COLO829 (cell line): ENCODE measurements at places on chromosomes 1 and 21.

DNA sequence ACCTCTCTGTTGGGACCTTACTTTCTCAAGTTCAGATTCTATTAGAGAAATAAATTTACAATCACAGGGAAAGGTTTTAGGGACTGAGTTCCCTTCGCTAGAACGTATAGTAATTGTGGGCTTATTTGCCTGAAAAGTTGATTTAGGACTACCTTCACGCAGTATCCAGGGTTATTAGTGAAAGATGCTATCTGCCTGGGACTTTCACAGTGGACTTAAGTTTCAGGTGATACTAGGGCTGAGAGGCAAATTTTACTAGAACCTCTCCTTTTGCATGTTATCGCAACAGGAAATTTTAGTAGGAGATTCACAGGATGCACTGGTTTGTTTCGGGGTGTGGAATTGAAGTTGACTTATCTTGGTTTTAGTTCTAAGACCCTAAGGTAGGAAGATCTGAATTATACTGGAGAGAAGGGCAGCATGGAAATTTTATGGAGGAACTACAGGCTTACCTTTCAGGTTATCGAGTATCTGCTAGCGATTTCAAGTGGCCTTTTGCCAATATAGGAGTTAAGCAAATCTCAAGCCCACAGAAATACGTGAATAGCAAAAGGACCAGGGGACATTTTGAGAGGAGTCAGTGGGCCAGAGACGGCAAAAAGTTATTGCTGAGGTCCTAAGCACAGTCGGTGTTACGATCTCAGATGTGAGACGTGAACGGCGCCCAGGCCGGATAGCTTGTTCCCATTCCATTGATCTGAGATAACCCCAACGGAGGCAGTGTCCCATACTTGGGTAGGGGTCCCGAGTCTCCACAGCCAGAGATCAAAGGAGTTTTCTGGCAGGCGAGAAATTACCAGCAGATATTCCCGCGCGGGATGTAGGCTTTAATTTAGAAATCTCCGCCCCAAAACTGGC is 723 bp upstream of the GNAI3 start:
- no peak for DNase-seq

DNA sequence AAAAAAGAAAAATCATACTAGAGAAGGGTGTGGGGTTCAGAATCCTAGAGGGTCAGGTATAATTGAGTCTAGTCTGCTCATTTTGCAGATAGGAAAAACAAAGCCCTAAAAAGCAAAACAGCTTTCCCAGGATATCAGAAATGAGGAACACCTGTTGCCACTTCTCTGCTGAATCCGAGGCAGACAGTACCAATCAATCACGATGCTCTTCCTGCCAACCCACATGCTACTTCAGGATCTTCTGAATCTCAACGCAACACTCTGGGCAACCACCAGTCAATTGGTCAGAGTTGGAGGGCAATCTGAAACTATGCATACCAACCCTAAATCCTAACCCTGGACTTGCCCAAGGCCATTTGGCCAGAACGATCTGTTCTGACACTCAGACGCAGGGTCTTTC is 128.3 kb downstream of the EPHB2 start:
- no peak for DNase-seq

- DNase-seq: no peak
Measured at GRCh38 chr1:245779797-245780755, 625.3 kb downstream of the KIF26B start.

DNA sequence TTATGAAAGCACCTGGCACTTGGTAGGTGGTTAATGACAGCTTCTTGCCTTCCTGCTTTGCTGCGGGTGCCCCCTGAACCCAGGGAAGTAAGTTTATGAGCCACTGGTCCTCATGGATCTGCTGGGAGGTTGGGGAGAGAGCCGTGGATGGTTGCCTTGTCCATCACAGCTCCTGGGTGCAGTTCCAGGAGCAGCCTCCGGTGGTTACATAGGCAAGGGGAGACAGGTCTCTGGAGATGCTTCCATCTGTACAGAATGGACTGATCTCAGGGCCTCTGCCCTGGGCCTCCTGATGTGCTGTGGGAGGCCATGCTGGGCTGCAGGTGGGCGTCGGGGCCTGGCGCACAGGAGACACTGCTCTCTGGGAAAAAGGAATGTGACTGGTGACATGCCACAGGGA is 31.6 kb upstream of the ARHGEF10L start:
- no peak for DNase-seq

DNA sequence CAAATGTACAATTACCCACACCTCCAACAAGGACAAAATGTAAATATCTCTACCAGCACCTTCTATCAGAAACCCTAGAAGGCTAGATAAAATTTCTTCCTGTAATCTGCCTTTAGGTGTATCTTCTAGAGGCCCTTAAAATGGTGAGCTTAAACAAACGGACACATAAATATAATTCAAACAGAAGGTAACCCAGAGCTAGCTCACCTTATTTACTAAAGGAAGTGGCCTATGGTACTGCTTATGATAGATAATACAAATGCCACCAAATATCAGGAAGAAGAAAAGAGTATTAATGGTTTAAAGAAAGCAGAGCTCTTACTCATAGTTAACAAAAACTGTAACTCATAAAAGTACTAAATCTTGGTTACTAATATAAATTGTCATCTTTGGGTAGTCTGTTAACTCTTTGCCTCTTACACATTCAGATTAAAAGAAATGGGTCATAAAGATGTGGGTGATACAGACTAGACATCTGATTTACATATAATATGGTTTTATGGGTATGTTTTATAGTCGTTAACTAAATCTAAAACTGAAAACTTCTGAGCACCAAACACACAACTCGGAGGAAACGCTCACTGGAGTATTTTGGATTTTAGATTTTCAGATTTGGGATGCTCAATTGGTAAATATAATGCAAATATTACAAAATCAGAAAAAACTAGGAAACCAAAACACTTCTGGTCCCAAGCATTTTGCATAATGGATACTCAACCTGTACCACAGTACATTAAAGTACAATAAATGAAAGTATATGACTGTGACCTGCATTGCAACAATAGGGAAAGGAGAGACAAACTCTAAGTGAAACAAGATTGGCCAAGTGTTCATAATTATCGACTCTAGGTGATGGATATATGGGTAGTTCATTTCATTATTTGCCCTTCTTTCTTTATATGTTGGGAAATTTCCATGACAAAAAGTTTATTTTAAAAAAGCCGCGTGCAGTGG is 23.2 kb downstream of the TRIT1 start:
- no peak for DNase-seq

GRCh38 chr1:47937586-47938254 is 59.5 kb downstream of the TRABD2B start:
- DNase-seq: no peak

DNA sequence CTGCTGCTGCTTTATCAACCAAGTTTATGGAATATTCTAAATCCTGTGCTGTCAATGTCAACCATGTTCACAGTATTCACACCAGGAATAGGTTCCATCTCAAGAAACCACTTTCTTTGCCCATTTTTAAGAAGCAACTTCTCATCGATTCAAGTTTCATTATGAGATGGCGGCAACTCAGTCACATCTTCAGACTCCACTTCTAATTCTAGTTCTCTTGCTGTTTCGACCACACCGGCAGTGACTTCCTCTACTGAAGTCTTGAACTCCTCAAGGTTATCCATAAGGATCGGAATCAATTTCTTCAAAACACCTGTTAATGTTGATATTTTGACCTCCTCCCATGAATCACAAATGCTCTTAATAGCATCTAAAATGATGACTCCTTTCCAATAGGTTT is 39.7 kb upstream of the IFNLR1 start:
- DNase-seq: no peak

- DNase-seq: no peak
Measured at GRCh38 chr1:42931108-42931539, 27.5 kb downstream of the SLC2A1 start.

- peak; percentile 43 for DNase-seq
Measured at GRCh38 chr1:103106426-103107341, 1.6 kb downstream of the COL11A1 start.

- no peak for DNase-seq
Measured at GRCh38 chr1:44780583-44781121, 5.3 kb downstream of the RPS8 start.

GRCh38 chr21:35818597-35818996 is 241.7 kb downstream of the SETD4 start:
- no peak for DNase-seq

DNA sequence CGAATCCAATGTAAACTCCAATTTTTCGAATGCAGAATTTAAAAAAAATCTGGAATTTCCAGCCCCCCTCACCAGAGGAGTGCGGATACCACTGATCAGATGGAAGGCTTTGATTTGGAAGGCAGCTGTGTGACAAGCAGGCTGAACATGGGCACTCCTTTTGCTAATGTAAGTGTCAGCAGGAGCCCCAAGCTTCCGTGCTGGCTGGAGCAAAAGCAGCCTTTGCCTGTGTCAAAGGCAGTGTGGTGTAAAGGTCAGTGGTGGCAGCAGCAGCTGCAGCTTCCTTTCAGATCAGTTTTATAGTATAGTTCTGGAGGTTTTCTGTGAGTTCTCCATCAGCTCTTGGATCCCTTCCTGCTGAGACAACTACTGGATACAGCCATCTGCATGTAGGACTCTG is 259.9 kb downstream of the CTH start:
- no peak for DNase-seq

GRCh38 chr21:14741256-14741655 is 195.1 kb upstream of the SAMSN1 start:
- no peak for DNase-seq

DNA sequence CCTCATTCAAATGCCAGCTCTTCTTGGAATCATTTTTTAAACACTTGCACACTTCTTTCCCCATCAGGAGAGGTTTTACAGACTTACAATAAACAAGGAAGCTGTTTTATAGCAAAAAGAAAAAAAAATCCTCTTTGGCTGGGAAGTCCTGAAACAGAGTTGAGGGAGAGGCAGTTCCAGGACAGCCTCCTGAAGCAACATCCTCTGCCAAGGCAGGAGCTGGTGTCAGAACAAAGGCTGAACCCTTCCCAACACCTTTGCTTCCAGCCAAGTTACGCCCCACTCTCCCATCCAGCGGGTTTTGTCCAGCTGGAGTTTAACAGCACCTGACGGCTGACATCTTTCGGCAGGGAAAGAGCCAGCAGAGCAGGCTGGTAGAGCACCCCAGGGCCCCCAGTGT is 287.8 kb downstream of the RRAGC start:
- DNase-seq: no peak

DNA sequence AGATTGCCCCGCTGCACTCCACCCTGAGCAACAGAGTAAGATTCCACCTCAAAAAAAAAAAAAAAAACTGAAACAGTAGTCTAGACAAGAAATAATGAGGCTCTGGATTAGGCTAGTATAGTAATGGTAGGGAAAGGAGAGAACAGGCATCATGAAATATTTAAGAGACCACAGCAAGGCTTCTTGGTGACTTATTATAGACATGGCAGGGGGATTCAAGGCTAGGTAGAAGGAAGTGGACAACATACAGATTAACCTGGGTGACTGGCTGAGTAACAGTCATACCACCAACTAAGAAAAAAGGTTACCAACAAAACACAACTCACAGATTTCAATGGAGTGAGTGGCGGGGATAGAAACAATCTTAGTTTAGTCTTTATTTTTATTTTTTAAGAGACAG is 8.3 kb downstream of the NVL start:
- no peak for DNase-seq

- DNase-seq: peak; percentile 89
Measured at GRCh38 chr1:40901886-40902852, 40.0 kb upstream of the CITED4 start.

DNA sequence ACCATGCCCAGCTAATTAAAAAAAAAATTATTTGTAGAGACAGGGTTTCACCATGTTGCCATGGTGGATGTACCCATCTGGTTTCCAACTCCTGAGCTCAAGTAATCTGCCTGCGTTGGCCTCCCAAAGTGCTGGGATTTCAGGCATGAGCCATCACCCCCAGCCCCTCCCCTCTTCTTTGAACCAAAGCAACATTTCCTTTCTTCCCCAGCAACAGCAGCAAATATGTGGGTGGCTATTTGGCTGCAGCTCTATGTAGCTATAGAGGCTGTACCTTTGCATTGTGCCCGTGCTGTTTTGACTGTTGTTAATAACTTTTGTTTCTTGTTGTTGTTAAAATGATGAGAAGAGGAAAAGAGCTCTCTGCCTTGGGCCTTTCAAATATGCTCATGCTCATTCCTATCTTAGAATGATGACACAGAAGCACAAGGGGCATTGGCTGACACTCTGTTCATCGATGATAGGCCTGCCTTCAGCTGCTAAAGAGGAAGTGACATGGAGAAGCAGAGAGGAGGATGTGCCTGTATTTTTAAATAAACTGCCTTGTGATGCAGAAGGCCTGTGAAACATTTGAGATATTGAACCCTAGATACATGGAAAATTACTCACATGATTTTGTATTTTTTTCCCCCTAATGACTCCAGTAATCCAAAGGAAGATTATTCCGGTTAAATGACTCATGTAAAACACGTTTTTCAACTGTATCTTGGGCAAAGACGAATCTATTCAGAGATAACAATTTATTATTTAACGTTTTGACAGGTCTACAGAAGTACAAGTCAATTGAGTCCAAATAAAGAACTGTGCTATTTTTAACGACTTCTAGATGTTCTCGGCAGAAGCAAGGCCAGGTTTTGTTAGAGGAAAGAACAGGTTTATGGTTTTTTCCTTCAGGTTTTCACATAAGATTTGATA is 20.5 kb upstream of the XPR1 start:
- DNase-seq: peak; percentile 84

DNA sequence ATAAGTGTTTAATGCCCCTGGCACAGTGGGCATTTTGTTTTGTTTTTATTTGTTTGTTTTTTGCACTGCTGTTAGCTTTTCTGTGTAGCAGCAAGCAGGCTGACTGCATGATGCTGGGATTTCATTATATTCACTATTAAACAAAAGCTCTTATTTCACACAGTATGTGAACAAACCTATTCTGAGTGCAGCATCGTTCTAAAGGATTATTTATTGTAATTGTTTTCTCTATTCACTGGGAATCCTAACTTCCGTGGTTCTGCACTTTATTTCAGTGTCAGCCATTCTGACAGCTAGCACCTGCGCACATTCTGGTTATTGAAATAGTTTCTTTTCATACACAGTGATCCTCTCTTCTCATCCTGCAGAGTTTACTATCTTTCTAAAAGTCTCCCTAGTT is 595.0 kb downstream of the NEGR1 start:
- no peak for DNase-seq

DNA sequence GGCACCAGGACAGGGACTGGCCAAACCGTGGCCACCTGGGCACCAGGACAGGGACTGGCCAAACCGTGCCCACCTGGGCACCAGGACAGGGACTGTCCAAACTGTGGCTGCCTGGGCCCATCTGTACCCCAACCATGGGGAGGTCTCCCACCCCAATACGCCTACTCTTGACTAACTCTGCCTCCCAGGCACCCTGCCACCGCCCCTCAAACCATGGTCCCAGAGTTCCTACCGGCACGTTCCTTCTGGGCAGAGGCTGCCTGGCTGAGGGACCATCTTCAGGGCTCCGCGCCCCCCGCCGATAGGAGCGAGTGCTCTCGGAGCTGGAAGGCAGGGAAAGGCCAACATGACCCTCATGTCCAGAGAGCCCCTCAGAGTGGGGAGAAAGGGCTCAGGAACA is 6.3 kb upstream of the TCEA3 start:
- no peak for DNase-seq
